Fibroblast of skin of back (primary cell): ENCODE measurements at places on chromosomes 7 and 10.

GRCh38 chr7:156783864-156784263 lies 109.1 kb downstream of the LMBR1 start:
- no peak for DNase-seq

DNA sequence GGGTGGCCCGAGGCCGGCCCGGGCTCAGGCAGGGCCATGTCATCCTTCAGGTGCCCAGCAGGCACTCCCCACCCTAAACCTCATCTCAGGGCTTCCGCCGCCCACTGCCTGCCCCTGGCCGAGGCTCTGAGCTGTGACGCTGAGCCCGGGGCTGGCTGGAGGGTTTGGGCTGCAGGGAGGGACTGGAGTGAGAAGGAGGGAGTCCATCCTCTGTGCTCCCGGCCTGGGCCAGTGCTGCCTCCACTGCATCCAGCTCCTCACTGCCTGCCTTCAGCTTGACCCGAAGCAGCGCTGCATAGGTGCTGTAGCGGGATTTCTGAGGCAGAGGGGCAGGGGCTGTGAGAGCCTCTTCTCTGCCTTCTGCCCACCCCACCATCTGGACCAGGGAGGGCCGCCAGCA lies 7.6 kb downstream of the NFKB2 start:
- no peak for DNase-seq

- no peak for DNase-seq
These were observed 42.7 kb upstream of the SMARCD3 start for GRCh38 chr7:151291206-151291605.

DNA sequence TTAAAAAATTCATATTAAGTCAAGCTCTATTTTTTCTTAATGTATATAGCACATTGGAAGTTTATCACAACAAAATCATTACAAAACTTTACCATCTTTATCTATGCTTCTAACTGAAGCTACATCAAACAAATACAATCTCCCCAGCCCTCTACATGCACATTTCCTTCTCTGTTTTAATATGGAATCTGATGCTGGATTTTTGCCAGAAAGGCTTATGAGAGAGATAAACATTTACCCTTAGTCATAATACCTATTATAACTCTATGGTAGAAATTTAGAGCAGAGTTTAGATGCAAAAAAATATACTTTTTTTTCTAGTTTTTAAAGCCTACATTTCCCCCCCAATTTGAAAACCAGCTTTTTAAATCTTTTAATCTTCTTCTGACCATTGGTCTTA lies 1198.6 kb downstream of the GATA3 start:
- DNase-seq: peak; percentile 68

DNA sequence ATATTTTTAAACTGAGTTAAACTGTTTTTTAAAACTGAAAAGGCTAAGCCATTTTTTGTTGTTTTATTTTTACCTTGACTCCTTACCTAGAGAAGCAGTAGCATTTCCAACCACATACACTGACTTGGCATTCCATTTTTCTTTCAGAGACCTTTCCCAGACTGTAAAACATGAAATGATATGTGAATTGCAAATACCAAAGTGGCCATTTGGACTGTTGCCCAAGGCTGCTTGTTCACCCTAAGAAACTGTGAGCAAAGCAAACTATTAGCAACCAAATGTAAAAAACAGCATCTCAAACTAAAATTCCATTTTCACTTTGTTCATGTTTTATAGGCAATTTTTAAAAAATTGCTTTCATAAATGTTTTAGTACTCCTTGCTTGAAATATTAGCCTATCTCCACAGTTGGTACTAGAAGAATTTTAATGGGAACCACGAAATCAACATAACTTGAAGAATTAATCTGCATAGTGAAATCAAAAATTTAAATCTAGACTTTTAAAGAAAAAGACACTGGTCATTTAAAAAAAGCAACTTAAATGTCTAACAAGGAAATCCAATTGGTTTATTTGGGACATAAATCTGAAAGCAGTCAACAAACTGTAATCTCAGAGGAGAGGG lies 10.8 kb downstream of the UROS start:
- DNase-seq: peak; percentile 50

- DNase-seq: peak; percentile 76
These were observed 105.8 kb upstream of the ANK3 start for GRCh38 chr10:60495338-60496055.

GRCh38 chr10:114905450-114905849 lies 32.5 kb upstream of the TRUB1 start:
- DNase-seq: peak; percentile 89

DNA sequence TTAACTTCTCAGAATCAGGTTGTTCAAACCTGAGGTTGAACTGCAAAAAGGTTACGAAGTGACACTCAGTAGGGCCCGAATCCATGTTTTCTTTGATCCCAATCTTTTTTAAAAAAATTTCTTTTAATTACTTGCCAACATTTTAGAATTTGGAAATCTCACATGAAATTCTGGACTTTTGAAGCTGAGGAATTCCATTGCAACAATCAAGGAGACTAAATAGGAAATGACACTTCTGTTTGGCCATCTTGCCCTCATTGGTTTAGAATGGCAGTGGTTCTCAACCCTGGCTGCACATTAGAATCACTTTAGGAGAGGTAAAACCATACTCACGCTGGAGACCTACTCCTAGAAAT lies 471 bp upstream of the TOMM7 start:
- DNase-seq: no peak

DNA sequence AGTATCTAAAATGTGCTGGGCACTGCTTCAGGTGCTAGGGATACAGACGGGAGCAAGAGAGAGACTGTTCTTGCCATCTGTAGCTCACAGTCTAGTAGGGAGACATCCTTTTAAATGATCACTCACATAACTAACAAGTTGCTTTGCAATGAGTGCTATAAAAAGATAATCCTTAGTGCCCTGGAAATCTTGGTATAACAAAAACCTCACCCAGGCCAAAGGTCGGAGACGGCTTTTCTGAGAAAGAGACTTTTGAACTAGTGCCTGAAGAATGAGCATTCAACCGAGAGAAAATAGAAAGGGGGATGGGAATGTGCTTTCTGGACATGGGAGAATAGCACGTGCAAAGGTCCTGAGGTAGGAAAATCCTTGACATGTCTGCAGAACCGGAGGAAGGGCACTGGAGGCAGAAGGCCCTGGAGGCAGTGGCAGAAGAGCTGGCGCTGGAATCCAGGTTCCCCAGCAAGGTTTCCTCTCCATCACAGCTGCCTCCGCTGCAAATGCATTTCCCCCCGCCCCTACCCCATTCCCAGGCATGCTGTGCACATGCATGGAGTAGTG lies 89.4 kb downstream of the COL13A1 start:
- DNase-seq: no peak

DNA sequence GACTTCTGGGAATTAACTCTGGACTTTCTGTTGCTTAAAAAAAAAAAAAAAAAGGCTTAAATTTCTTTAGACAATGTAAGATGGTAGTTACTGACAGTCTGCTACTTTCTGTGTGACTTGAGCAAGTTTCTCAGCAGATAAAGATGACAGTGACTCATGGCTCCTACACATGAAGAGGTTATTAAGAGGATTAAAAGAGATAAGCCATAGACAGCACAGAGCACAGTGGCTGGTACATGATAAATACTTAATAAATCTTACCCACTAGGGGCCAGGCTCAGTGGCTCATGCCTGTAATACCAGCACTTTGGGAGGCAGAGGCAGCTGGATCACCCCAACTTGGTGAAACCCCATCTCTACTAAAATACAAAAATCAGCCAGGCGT lies 174.8 kb downstream of the JAZF1 start:
- DNase-seq: peak; percentile 50

DNA sequence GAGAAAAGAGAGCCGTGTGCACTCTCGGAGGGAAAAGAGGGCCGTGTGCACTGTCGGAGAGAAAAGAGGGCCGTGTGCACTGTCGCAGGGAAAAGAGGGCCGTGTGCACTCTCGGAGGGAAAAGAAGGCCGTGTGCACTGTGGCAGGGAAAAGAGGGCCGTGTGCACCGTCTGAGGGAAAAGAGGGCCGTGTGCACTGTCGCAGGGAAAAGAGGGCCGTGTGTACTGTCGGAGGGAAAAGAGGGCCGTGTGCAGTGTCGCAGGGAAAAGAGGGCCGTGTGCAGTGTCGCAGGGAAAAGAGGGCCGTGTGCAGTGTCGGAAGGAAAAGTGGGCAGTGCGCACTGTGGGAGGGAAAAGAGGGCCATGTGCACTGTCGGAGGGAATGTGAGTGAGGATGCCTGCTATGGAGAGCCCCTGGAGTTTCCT lies 188.7 kb downstream of the DNAJB6 start:
- DNase-seq: no peak

DNA sequence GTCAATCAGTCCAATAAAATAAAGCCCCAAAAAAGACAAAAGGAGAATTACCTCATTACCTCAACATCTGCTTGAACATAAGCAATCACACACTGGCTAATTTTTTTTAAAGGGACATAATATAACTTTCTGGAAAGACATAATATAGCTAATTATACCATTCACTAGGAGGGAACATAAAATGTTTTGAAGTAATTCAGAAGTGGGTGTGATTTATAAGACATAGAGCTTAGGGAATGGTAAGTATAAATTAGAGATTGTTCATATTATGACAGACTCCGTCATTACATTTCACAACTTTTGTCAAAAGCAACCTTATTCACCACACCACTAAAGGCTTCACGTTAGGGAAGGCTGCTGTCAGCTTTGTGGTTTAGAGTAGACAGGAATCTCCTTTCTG lies 3.8 kb downstream of the SHTN1 start:
- DNase-seq: no peak

- DNase-seq: no peak
These were observed 156.3 kb downstream of the CAMK1D start for GRCh38 chr10:12505683-12506082.

DNA sequence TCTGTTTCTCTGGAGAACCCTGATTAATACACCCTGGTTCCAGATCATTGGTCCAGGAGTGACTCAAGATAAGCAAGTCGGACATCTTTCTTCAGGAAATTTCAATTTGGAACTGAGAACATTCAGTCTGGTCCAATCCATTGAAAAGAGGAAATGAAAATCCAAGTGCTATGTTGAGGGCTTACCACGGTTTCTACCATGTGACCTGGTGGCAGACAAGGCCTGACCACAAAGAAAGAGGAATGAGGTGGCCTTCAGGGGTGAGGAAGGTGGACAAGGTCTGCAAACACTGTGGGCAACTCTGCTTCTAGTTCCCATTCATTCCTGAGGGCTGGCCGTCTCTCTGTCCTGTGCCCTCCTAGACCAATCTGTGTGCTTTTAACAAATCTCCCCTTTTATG lies 149.2 kb upstream of the GHITM start:
- DNase-seq: no peak

GRCh38 chr10:11687357-11687771 lies 54.8 kb upstream of the ECHDC3 start:
- no peak for DNase-seq

DNA sequence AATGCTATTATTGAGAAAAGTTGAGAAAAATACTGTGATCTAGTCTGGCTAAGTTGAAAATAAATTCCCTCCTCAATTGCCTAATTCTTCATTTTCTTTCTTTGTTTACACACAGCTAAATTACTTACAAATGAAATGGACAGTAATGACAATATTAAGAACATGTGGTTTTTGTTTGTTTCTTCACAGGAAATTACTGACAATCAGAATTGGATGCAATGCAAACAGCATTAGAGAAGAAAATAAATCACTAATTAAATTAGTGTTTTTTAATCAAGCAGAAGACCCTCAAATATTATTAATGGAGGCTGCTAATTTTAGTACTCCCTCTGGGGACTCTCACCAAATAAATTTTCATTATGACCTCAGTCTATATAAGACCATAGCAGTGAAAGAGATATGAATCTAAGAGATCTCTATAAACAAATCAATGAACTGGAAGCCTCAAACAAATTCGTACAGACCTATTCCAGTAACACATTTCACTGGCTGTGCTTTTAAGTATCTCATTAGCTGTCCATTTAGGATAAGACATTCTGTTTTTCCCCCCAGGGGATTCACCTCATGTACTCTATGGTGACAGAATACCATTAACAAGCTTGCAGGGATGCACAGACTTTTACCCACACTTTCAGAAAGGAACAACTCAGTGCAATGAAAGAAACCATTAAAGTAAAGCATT lies 202.0 kb upstream of the DGKB start:
- no peak for DNase-seq

- DNase-seq: no peak
These were observed 11.2 kb upstream of the GSTK1 start for GRCh38 chr7:143252006-143252405.

DNA sequence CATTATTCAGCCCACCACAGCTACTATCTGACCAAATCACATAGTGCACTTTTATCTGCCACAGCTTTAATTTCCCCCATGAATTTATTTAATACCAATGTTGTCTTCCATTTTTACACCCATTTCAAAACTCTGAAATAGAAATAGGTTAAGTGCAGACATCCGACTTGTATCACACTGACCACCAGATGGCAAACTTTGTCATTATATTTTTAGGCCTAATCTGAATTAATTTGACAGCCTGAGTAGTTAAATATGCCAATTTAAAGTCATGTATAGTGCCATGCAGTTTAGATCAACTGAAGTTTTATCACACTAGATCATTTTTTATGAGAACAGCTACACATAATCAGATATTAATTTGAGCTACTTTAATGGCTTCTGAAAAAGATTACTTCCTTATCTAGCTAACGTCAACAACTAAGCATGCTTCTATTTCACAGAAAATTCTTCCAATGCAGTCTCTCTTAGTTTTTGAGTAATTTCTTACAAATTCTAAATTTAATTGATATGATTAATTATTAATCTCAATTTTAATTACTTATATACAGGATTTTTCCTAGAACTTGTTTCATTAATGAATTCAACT lies 566.4 kb downstream of the GFRA1 start:
- peak; percentile 43 for DNase-seq

- no peak for DNase-seq
These were observed 57.3 kb upstream of the TMEM72 start for GRCh38 chr10:44853796-44854195.

GRCh38 chr7:81308643-81309322 lies 389.9 kb upstream of the SEMA3C start:
- no peak for DNase-seq

DNA sequence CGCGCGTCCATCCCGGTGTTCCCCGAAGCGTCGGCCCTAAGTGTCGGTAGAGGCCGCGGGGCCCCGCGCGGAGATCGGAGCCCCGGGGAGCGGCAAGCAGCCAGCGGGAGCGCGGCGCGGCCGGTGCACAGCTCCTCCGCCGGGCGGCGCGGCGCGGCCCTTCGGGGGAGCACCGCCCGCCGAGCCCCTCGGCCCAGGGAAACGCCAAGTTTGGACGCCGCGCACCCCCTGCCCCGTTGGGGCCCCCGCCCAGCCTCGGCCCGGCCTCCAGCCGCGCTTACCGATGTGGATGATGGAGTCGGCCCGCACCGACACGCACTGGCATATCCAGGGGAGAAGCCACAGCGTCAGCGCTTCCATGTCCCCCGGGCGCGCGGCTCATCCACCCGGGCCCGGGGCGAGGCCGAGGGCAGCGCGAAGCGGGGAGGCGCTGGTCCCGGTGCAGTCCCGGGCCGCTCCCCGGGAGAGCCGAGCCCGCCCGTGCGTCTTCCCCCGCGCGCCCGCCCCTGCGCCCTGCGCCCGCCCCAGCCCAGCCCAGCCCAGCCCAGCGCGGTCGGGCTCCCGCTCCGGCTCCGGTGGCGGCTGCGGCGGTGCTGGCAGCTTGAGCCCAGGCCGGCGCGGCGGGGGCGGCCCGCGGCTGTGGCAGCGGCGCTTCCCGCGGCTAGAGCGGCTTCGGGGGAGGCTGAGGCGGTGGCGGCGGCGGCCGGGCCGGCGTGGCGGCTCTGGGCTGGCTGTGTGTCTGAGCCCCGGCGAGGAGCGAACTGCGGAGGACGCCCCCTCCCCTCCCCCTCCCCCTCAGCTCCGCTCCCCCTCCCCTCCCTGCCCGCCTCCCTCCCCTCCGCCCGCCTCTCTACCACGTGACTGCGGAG lies at the start of gene GRID1:
GRID1 (minus strand) TSS at position 763 of the 869 bp plus-strand sequence.
- peak; percentile 21 for DNase-seq
